ENCODE measurements at places on chromosomes 2 and 18.

DNA sequence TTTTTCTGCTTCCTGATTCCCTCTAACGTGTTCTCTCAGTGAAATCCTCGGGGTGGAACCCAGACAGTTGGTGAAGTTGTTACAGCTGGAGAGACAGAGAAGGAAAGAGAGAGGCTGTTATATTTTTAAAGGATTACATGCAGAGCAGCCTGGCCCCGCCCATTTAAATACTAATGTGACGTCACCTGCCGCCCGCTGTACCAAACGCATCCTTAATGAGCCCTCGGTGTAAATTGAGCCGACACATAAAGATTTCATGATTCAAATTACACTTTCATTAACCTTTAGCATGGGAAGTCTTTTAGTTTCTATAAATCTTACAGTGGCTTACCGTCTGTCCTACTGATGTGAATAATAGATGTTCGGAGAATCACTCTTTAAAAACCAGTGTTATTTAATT lies 164.0 kb upstream of the SIX3 start:
- DNase-seq, result peak; percentile 35

GRCh38 chr18:41226186-41226585 lies 728.8 kb upstream of the PIK3C3 start:
- no peak for DNase-seq

DNA sequence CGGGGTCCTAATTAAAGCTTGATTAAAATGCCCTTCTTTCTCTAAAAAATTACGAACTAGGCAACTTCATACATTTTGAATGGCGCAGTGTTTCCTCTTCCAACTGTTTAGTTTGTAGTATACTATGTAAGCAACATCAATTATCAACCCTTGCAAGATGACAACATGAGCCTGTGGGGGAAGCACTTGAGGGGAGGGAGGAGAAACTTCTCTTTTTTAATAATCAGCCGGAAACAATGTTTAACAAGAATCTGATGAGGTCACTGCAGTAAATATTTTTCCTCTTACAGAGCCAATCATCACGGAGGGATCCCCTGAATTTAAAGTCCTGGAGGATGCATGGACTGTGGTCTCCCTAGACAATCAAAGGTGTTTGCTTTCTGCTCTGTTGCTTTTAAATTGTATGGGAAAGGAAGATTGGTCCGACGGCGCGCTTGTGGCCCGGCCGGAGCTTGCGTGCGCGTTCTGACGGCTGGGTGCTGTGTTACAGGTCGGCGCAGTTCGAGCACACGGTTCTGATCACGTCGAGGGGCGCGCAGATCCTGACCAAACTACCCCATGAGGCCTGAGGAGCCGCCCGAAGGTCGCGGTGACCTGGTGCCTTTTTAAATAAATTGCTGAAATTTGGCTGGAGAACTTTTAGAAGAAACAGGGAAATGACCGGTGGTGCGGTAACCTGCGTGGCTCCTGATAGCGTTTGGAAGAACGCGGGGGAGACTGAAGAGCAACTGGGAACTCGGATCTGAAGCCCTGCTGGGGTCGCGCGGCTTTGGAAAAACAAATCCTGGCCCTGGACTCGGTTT lies 5.3 kb upstream of the DLX1 start:
- DNase-seq, result no peak

- no peak for DNase-seq
Observed at GRCh38 chr18:40907842-40908241, 1047.2 kb upstream of the PIK3C3 start.

GRCh38 chr2:21330786-21331391 lies 207.1 kb downstream of the TDRD15 start:
- DNase-seq, result no peak

DNA sequence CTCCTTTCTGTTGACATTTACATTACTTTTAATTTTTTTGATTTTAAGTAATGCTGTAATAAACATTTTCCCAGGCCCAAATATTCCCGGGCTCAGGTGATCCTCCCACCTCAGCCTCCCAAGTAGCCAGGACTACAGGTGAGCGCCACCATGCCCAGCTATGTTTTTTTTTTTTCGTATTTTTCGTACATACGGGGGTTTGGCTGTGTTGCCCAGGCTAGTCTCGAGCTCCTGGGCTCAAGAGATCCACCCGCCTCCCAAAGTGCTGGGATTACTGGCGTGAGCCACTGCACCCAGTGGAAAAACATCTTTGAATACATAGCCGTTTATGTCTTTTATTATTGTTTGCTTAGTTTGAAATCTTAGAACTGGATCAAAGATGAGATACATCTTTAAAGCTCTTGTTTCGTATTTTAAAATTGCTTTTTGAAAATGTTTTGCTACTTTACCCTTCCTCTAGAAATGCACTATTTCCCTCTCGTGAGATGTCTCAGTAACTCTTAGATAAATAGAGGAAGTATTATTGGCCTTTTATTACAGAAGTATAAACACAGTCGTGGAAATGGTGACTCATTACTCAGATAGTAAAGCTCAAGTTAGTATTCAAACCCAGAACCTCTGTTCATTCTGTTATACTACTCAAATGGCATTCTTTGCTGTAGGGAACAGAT lies 2.4 kb downstream of the SMCHD1 start:
- DNase-seq, result peak; percentile 38

DNA sequence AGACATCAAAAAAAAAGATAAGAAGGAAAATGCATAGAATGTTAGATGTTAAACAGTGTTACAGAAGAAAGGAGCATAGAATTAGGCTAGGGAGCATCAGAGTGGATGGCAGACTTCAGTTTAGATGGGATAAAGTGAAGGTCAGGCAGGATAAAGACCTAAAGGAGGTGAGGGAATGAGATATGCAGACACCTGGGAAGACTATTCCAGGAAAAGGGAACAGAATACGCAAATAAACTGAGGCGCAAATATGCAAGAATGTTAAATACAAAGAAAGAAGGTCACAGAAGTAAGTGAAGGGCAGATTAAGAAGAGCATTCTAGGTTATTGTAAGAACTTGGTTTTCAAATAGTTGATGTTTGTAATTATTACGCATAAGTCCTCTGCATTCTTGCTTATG lies 116.3 kb upstream of the REG3A start:
- DNase-seq, result no peak

DNA sequence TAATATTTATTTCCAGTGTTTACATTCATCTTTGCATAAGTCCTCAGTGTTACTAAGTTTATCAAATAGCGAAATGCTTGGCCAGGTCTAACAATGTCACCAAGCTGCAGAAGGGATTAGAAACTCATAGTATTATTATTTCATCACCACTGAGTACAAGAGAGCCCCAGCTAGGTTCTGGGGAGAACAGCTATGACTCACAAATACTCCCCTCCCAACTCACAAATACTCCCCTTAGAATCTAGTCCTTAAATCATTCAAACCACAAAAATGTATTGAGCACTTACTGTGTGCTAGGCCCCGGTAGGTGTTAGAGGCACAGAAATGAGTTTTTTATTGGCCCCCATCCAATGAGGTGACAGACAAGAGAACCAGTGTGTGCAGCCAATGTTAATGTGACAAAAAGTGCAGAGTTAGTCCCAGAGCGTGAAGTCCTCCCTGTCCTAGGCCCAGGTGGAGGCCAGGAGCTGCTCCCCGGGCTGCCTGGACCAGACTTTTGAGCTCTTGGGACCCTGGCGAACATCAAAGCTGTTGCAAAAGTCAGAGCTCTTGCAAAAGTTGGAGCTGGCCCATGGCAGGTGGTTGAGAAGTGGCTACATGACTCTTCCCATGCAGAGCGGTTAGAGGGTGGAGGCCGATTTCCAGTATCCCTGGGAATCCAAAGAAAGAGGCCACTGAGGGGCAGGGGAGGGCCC lies 9.8 kb downstream of the STEAP3 start:
- DNase-seq, result peak; percentile 80

DNA sequence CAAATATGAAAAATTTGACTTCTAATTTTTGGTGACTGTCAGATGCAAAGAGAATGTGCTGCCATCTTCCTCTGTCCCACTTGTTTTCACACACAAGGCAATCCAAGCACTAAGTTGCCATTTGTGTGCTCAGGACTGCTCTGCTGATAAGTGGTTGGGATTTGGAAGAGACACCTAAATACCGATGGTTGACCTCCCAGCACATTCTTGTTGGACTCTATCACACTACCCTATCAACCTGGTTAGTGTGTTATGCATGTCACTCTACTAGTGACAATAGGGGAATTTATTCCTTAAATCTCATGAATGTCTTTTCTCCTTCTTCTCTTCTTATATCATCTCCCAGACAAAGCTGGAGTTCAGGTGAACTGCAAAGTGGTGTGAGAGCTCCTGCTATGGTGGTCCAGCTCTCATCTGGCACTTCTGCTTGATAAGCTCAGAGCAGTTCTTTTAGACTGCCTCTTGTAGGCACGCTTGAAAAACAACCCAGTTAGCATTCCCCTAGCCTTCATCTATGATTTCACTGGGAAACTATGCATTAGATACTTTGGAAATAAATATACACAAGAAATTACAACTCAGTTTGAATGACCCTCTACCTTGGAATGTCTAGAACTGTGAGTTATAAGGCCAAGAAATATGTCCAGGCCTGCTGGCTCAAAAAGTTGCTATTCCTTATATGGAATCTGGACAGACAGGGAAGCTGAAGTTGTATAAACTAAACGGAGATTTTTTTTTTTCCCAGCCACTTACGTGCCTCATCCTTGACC lies 404.8 kb downstream of the MEIS1 start:
- no peak for DNase-seq

- no peak for DNase-seq
Observed at GRCh38 chr2:226118471-226119429, 680.9 kb downstream of the IRS1 start.

DNA sequence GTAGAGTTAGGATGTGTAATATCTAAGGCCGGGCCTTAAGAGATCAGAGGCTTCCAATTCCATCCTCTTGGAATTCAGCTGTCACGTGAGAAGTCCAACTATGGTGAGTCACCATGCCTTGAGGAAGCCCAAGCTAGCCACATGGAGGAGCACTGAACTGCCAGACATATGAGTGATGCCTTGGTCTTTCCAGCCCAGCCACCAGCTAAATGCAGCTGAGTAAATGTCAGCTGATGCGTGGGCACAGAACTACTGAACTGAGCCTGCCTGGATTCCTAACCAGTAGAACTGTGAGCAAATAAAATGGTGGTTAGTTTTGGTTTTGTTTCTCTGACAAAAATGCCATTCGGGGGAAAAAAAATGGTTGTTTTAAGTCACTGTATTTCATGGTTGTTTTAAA lies 153.7 kb upstream of the SERTAD2 start:
- peak; percentile 45 for DNase-seq

GRCh38 chr2:2243666-2244065 lies 87.4 kb downstream of the MYT1L start:
- no peak for DNase-seq

DNA sequence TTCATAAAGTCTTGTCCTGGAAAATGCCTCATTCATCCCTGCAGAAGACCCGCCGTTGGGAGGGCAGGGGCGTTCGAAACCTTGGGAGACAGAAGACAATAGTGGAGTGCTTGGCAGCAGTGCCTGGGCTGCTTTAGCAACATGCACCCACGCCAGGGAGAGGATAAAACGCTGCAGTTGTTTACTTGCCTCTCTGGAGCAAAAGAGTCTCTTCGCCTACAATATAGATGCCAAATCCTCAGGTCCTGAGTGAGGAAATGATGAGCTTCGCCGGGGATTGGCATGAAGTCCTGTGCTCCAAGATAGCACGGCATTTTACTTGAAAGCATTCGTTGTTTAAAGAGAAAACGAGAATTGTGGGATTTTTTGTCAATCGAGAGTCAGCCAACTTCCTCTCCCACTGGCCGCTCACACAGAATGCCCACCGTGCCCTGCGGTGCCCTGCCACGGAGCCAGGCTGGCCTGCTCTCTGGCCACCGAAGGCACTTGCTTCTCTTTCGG lies 152.5 kb upstream of the POU3F3 start:
- no peak for DNase-seq

GRCh38 chr2:198645816-198646215 lies 811.9 kb downstream of the SATB2 start:
- no peak for DNase-seq
